ENCODE measurements at places on chromosomes 7 and 10.
A peak's percentile ranks its signal among the peaks of the same experiment; 100 is the strongest.

DNA sequence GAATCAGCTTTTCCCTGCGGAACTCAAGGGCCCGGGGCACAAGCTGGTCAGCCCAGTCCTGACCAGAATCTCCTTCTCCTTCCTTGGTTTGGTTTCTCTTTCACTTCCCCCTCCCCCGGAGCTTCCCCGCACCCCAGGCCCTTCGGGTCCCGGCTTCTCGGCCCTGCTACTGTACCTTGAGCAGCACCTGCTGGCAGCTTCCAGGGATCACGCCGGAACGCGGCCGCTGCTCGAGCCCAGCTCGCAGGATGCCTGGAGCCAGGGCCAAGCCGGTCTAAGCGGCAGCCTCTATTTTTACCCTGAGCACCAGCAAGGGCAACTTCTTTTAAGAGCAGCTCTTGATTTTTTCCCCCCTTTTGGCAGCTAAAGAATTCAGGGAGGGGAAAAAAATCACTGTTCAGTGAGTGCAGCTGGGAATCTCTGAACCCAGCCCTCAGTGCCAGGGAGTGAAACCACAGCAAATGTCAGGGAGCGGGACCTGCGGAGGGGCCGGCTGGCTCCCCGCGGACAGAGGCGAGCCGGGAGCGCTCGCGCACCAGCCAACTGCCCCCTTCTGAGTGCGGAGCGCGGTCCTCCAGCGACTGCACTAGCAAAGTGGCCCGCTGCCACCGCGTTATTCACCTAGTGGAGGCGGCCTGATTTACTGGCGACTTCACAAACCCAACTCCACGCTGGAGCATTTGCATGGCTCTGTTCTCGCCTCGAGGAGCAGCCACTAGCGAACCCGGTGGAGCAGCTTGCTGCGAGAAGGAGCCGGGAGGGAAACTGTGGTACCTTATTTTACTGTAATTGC, 2.4 kb upstream of the INHBA start:
- peaks cover 2% of the 10 kb centered on the region for H3K36me3 ChIP-seq
- peaks cover 8% of the 10 kb centered on the region for H3K4me1 ChIP-seq
- no peak overlapping the region for H3K27ac ChIP-seq
- H3K4me3 ChIP-seq: peak overlapping the region; percentile 75
- peak; percentile 52 for DNase-seq

GRCh38 chr7:116686812-116687419, 14.9 kb downstream of the MET start:
- H3K36me3 ChIP-seq: no peaks in the 10 kb centered on the region
- H3K4me3 ChIP-seq: no peak overlapping the region
- DNase-seq: no peak
- no peak overlapping the region for H3K27ac ChIP-seq
- no peaks in the 10 kb centered on the region for H3K4me1 ChIP-seq

DNA sequence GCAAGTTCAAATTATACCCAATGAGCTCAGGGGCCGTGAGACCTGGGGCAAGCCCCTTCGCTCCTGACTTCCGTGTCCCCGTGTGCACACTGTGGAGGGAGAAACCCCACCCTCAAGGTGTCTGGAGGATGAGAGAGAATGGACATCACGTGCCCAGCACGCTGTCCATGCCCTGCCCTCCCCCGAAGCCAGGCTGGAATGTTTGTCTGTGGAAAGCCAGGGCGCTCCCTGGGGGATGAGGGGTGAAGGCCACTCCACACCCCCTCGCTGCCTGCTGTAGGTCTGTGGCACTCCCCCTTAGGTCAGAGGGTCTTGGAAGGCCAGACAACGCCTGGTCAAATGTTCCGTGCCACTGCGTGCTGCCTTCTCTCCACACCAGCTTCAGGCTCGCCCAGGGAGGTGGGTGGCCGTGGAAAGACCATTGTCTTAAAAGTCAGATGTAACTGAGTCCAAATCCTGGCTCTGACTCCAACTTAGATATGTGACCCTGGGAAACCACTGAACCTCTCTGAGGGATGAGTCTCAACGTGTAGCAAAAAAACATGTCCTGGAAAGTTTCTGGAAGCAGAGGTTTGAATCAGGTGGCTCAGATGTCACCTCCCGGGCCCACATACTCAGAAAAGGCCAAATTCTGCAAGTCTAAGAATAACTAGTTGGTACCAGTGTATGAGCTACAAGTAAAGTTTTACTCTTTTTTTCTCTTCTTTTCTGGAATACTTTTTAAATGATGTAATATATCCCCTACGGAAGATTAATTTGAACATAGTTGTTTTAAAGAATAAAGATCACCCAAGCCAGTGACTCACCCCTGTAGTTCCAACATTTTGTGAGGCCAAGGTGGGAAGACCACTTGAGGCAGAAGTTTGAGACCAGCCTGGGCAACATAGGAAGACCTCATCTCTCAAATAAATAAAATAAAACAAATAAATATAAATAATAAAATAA, 24.9 kb downstream of the RCC1L start:
- no peak for DNase-seq
- H3K27ac ChIP-seq: no peak overlapping the region

GRCh38 chr10:70146489-70147258, at the start of gene TYSND1:
Gene TYSND1, minus strand, starts transcription at chr10:70146700. Its CDS starts 114 bp downstream, at chr10:70146586.
- H3K4me3 ChIP-seq: peak within 1 kb of the TSS; percentile 92
- peaks cover 8% of the 10 kb centered on the region for H3K4me1 ChIP-seq
- peaks cover 13% of the 10 kb centered on the region for H3K36me3 ChIP-seq
- peak; percentile 90 for DNase-seq
- peak within 1 kb of the TSS; percentile 96 for H3K27ac ChIP-seq

- peaks cover 9% of the 10 kb centered on the region for H3K36me3 ChIP-seq
- peaks cover 41% of the 10 kb centered on the region for H3K4me1 ChIP-seq
- H3K27ac ChIP-seq: no peak overlapping the region
- no peaks in the 10 kb centered on the region for H3K27me3 ChIP-seq
- no peak for DNase-seq
- H3K4me3 ChIP-seq: no peak overlapping the region
Observed at GRCh38 chr7:7819442-7820247, 101.2 kb upstream of the RPA3 start.

GRCh38 chr7:134727711-134728110, 51.7 kb upstream of the CALD1 start:
- H3K4me1 ChIP-seq: peaks cover 13% of the 10 kb centered on the region
- H3K27me3 ChIP-seq: peaks cover under 1% of the 10 kb centered on the region
- H3K27ac ChIP-seq: no peak overlapping the region
- H3K4me3 ChIP-seq: no peak overlapping the region

GRCh38 chr10:21500578-21500910, 24.9 kb downstream of the SKIDA1 start:
- no peak overlapping the region for H3K27ac ChIP-seq
- DNase-seq: no peak
- H3K4me3 ChIP-seq: no peak overlapping the region
- H3K36me3 ChIP-seq: no peaks in the 10 kb centered on the region
- peaks cover 67% of the 10 kb centered on the region for H3K27me3 ChIP-seq

GRCh38 chr7:927031-927671, 27.3 kb downstream of the ADAP1 start:
- H3K27me3 ChIP-seq: peaks cover 4% of the 10 kb centered on the region
- H3K36me3 ChIP-seq: peaks cover 11% of the 10 kb centered on the region
- H3K27ac ChIP-seq: peak overlapping the region; percentile 5
- DNase-seq: no peak

GRCh38 chr7:92731335-92732063, 104.9 kb downstream of the CDK6 start:
- peak overlapping the region; percentile 23 for H3K4me3 ChIP-seq
- DNase-seq: no peak
- H3K27me3 ChIP-seq: no peaks in the 10 kb centered on the region

GRCh38 chr7:143279186-143280098, 5.3 kb upstream of the TMEM139 start:
- no peaks in the 10 kb centered on the region for H3K27me3 ChIP-seq
- peaks cover 41% of the 10 kb centered on the region for H3K4me1 ChIP-seq
- H3K27ac ChIP-seq: peak overlapping the region; percentile 88
- H3K4me3 ChIP-seq: peak overlapping the region; percentile 61

GRCh38 chr10:70341016-70341415, 41.4 kb downstream of the LRRC20 start:
- H3K36me3 ChIP-seq: peaks cover 6% of the 10 kb centered on the region
- no peak overlapping the region for H3K27ac ChIP-seq
- DNase-seq: no peak
- H3K27me3 ChIP-seq: no peaks in the 10 kb centered on the region

- no peaks in the 10 kb centered on the region for H3K4me1 ChIP-seq
- H3K4me3 ChIP-seq: no peak overlapping the region
- no peaks in the 10 kb centered on the region for H3K27me3 ChIP-seq
- H3K27ac ChIP-seq: no peak overlapping the region
Observed at GRCh38 chr7:24427048-24427447, 143.1 kb downstream of the NPY start.
